ENCODE measurements at places on chromosomes 4 and X.

GRCh38 chrX:38312436-38312835 is 14.9 kb downstream of the RPGR start:
- peak; percentile 68 for DNase-seq

- no peak for DNase-seq
Measured at GRCh38 chr4:73992050-73992449, 4.1 kb upstream of the PPBP start.

DNA sequence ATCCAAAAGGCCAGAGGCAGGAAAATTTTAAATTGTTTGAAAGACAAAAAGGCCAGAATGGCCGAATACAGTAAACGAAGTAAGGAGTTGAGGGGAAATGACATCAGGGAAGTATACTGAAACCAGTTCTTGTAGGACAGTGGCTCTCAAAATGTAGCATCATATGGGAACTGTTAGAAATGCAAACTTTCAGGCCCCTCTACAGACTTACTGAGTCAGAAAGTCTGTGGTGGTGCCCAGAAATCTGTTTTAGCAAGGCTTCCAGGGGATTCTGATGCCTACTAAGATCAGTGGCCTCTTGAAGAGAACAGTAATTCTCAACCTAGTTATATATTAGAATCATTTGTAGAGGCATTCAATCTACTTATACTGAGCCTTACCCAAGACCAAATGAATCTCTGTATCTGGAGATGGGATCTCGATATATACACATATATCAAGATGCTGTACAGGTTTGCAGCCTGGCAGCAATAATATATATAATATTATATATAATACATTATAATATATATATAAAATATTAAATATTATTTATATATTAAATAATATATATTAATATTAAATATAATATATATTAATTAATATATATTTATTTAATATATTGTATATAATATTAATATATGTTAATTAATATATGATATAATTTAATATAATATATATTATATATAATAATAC is 39.7 kb downstream of the ADAMTS3 start:
- DNase-seq: no peak

DNA sequence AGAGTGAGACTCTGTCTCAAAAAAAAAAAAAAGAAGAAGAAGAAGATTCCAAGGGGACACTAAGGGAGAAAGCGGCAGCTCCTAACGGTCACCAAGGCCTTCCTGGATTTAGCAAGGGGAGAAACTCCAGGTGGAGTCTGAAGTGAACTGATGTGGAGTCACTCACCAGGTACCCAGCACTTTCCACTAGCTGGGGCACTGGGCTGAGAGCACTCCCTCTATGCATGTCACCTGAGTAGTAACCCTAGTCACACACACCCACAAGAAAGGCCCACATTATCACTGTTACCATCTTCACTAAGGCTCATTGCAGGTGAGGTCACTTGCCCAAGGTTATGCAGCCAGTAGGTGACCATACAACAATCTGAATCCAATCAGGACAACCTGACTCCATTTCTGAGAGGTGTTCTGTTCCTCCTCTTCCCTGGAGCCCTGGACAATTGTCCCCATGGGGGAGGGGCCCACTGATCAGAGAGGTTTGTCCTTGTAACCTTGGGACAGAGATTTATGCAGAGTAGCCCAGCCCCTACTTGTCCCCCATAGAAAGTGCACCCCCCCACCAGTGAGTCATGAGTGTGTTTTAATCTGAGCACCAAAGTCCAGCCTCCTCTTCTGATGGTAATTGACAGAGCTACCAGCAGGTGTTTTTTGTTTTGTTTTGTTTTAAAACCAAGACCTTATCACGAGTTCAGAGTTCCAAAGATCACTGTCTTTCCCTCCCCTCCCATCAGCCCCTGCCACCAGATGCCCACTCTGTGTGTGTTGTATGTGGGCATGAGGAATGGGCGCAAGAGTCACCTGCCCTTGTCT is 5.9 kb upstream of the SASH3 start:
- DNase-seq: no peak

- peak; percentile 91 for DNase-seq
Measured at GRCh38 chr4:38667085-38667893, 3.3 kb downstream of the KLF3 start.

DNA sequence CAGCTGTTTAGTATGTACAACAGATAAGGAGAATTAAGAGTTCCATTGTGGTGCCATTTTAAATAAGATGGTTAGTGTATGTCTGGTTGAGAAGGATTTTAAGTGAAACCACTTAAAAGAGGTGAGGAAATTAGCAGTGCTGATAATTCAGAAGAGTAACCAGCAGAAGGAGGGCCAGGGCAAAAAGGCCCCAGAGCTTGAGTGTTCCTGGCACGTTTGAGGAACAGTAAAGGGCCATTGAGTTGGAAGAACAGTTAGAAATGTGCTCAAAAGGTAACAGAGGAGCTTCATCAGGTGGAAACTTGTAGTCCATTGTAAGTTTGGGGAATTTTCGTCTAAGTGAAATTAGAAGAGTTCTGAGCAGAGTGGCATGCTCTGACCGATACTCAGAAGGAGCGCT is 606.2 kb upstream of the ZFP42 start:
- no peak for DNase-seq

DNA sequence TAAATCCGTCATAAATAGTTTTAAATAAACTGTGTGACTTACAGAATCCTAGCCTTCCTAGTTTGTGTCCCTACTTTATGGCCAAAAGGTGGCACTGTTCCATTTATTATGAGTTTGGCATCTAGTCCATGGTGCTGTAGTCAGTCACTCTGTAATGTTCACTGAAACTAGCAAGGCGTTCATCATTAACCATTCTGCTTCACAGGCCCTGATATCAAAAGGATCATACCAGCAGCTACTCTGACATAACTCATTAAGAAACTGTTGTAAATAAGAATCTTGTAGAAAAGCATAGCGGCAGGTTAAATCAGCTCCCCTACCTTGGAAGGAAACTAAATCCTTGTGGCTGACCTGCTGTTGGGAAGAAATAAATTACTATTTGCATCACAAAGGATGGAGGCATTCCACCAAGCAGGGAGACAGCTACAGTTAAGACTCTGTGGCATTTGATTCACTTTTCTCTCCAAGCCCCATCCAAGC is 919.6 kb upstream of the DIAPH2 start:
- no peak for DNase-seq

- peak; percentile 8 for DNase-seq
Measured at GRCh38 chr4:114780205-114780604, 181.6 kb downstream of the UGT8 start.

DNA sequence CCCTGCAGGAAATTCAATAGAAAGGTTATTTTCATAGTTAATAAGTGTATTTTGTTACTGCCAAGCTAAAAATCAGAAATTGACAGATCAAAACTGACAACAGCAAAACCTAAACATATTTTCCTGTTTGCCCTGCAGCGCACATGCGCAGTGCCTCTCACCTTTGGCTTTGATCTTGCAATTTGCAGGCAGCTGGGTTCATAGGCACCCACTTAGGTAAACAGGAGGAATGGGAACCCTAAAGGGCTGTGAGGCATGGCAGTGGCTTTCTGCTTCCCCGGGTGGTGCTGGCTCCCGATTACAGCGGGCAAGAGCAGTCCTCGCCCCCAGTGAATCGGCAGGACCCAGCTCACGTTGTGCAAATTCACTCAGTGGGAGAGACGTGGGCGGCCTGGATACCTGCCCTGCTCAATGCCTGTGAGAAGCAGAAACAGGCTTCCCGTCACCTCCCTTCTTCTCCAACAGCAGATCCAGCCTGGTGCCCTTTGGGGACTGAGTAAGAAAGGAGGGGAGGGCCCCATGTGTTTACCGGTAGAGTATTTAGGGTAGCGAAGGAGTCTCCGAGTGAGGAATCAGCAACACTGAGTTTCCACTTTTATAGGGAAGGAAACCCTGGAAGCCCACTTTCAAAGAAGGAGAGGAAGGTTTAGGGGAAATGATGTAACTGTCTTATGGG is 25.7 kb downstream of the CCKAR start:
- no peak for DNase-seq

DNA sequence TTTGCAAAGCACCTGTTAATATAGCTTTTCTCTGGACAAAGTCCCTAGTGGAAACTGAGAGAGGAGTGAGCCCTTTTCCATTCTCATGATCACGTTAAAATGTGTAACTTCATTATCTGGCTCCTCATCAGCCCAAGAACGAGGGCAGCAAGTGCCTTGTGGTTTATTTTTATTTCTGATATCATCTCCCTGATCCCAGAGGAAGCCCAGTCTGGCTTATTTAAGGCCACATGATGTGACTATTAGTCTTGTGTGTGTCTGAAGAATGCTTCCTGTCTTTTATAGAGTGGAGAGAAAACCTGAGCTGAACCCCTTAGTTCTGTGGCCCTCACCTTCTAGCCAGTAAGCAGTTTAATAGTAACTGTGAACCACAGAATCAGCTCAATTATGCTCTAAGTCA is 67.2 kb downstream of the LHFPL1 start:
- DNase-seq: no peak

DNA sequence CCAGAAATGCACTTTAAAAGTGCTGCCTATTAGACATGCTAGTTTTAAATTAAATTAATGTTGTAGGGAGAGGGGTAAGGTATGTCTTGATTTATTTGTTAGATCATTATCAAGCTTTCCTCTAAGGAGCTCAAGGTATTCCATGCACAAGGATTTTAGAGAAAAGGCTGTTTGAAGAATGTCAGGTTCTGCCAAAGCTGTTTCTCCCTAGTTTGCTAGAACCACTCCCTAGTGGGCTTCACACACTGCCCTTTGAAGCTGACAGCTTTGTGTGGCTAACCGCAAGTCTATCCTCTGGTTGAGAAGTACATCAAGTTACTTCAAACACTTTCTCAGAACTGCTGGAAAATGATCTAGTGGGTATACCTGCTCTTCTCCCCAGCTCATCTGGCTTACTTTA is 32.3 kb downstream of the RASL11B start:
- DNase-seq: no peak

DNA sequence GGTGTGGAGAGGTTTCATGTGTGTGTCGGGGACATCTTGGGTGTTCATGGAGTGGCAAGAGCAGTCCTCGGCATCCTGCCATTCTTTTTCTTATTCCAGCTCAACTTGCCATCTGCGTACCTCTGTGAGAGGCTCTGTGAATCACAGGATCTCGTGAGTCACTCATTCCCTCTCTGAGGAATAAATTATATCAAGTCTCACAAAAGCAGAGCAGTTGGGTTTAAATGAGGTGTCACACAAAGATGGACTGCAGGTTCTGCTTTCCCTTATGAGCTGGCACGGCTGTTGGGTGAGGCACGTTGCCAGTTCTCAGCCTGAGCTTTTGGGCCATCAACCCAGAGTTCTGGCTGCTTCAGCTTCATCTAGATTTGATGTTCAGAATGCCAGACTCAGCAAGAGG is 6.8 kb upstream of the OCIAD2 start:
- peak; percentile 71 for DNase-seq

GRCh38 chr4:186068581-186069348 is at the start of gene TLR3:
TLR3 (plus strand) TSS chr4:186069156; CDS start chr4:186076620, 7,464 bp downstream.
- DNase-seq: peak; percentile 49

- DNase-seq: no peak
Measured at GRCh38 chr4:40842725-40843423, 93.1 kb downstream of the NSUN7 start.

DNA sequence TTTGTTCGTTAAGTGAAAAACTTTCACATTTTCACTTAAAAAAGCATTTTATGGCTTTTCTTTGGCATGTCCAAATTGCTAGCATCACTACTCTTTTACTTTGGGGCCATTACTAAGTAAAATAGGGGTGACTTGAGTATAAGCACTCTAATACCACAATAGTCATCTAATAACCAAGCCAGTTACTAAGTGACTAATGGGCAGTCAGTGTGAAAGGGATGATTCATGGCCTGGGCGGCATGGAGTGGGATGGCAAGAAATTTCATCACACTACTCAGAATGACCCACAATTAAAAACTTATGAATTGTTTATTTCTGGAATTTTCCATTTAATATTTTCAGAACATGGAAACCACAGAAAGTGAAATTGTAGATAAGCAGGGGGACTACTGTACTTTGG is 60.9 kb downstream of the BMP15 start:
- no peak for DNase-seq

DNA sequence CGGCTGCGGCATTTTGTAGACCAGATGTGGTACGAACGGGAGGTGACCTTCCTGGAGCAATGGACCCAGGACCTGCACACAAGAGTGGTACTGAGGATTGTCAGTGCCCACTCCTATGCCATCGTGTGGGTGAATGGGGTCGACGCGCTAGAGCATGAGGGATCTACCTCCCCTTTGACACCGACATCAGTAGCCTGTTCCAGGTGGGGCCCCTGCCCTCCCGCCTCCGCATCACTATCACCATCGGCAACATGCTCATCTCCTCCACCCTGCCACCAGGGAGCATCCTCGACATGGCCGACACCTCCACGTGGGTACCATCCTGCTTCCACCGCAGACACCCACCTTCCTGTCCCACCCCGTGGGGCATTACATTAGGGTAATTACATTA is 46.2 kb downstream of the SMARCA5 start:
- no peak for DNase-seq

- no peak for DNase-seq
Measured at GRCh38 chrX:1336331-1336943, at the start of gene IL3RA. IL3RA (plus strand) TSS chrX:1336785; CDS start chrX:1341766, 4,981 bp downstream.

- DNase-seq: no peak
Measured at GRCh38 chr4:100359441-100359840, 158.4 kb downstream of the EMCN start.
